ENCODE measurements at places on chromosomes 11 and 22.

DNA sequence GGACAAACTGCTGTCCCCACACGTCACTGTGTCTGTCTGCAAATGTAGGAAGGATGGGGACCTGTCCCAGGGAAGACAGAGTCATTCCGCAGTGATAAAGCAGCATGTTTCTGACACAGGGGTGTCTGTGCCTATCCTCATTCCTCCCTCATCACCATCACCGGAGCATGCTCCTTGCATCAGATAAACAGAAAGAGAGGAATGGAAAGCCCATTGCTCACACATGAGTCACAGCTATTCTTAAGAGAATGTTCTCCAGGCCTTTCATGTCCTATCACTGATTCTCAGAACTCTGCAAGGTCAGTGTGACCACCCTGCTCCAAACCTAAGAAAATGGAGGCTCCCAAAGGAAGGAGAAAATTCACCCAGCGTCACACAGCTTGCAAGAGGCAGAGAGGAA is 38.9 kb downstream of the ZNF195 start:
- DNase-seq: no peak

DNA sequence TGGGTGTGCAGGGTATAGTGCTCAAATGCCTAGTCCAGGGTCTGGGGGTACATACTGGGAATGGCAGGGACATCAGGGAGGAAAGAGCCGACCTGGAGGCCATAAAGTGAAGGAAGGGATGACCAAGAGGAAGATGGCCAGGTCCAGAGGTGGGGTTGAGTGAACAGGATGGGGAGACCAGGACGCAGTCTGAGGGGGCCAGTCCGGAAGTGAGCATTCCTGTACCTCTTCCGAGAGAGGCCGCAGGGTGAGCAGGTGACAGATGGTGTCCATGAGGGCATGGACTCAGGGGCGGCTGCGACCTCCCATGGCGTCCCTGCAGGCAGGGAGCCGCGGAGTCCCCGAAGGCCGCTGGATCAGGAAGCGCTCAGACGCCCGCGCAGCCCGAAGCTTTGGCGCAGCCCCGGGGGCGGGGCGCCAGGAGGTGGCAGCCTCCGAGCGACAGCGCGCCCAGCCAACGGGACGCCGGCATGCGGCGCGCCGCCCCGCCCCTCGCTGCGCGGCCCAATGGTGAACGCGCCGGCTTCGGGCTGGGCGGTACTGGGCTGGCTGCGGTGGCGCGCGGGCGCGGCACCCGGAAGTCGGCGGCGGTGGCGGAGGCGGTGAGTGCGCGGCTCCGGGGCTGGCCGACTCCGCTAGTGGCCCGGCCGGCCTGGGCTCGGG is at the start of gene TANGO2:
TANGO2 (plus strand) TSS at position 578 of the 663 bp plus-strand sequence. CDS start 15,689 bp downstream, outside the sequence.
- DNase-seq: peak; percentile 87

- DNase-seq: no peak
These were observed 108.3 kb downstream of the CHST1 start for GRCh38 chr11:45556851-45557707.

- DNase-seq: no peak
These were observed 183.1 kb downstream of the CHST1 start for GRCh38 chr11:45482331-45482730.

GRCh38 chr22:37353839-37354238 is 71.5 kb downstream of the CYTH4 start:
- no peak for DNase-seq

DNA sequence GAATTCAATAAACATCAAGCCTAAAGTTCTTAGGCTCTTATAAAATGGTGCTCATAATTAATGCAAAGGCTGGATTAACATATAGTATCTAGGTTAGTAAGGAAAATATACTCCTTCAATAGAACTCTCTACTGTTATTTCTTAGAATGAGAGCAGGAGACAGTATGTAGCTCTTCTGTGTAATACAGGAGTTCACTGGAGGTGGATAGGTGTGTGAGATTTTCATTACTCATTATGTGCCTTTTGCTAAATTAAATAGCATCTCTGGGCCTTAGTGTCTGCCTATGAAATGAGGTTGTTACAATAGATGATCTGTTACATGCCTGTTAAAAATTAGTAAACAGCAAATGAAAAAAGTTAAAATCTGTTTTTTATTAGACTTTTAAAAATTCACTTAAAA is 20.6 kb downstream of the EED start:
- DNase-seq: no peak

GRCh38 chr22:20903093-20903492 is 14.1 kb upstream of the CRKL start:
- DNase-seq: no peak

- DNase-seq: no peak
These were observed 1357.3 kb upstream of the TENM4 start for GRCh38 chr11:80798174-80798573.

- no peak for DNase-seq
These were observed 486 bp downstream of the PCNX3 start for GRCh38 chr11:65615950-65616574.

DNA sequence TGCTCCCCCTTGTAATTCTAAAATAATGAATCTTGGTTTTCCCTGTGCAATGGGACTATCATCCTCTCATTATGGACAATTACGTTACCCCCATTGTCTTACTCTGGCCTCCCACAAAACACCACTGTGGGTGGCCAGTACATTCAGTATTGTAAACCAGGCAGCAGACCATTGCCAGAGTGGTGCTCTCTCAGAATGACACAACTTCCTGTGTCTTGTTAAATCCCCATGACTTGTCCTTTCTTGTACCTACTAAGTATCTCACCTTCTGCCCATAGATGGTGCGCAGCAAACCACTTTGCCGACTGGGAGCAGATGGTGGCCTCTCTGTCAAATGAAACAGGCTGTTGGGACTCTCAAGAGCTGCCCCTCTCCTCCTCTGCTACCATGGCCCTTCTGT is 287.1 kb upstream of the RAG2 start:
- DNase-seq: no peak

- DNase-seq: no peak
These were observed 40.9 kb downstream of the SHISAL1 start for GRCh38 chr22:44271732-44272400.

GRCh38 chr22:38316364-38317121 is 690 bp downstream of the CSNK1E start:
- DNase-seq: peak; percentile 37

GRCh38 chr11:65072631-65072966 is 11.2 kb downstream of the CDCA5 start:
- DNase-seq: no peak
